ENCODE measurements at places on chromosomes 2 and 18.

DNA sequence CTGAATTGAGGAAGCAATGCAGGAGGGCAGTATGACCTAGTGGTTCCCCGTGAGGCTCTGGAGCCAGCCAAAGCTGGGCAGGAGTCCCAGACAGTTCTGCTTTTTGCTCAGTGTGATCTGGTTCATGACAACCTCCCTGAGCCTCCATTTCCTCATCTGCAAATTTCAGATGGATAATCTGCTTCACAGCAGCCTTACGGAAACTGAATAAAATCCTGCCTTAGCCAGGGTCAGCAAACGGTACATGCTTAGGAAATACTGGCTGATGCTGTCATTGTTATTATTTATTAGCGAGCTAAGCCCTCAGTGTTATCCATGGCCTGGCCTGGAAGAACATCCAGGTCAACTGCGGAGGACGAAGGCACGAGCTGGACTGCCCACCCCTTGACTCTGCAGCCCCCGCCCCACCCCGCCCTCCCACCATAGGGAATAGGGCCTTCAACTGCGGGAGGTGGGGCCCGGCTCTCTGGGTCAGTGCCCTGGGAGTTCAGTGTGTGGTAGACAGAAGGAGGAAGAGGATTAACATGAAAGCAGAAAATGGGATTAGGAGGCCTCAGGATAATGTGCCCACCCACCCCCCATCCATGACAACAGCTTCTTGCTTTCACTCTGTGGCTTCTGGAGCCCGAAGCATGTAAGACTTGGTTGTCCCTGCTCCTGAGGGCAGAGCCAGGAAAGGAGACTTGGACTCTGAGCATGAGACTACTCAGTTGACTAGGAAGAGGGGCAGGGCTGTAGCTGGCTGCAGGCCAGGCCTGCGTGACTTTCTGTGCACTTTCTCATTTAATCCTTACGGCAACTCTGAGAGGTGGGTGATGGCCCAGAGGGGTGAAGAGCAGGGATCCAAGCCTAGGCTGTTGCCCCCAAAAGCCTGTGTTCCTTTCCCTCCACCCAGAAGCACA lies 13.1 kb downstream of the PKDCC start:
- DNase-seq = no peak

GRCh38 chr18:53764086-53764485 lies 460.4 kb downstream of the MBD2 start:
- DNase-seq = no peak

DNA sequence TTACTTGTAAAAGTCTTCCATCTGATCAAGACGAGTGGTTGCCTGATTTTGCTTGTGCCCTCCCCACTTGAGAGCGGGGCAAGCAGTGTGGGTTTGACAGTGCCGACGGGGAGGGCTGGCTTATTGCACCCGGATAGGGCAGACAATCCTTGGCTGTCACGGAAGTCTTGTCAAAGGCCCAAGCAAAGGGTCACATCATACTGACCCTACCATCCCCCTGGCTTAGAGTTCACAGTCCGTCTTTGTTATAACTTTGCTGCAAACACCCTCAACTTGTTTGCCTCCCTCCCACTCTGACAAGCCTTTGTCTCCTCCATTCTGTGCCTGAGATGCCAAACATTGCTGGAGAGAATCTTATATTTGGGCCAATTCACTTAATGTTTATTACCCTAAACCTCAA lies 165.9 kb upstream of the MSH6 start:
- no peak for DNase-seq

DNA sequence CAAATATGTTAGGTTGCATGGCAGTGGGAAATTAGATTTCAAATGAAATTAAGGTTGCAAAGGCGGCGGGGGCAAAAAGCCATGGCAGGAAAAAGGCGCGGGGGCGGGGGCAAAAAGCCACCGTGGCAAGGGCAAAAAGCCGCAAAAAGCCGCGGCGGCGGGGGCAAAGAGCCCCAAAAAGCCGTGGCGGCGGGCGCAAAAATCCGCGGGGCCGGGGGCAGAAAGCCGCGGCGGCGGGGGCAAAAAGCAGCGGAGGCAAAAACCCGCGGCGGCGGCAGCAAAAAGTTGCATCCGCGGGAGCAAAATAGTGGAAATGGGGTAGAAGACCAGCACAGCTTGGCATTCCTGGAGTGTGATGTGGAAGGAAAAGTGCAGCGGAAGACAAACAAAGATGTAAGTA lies 417.1 kb downstream of the ANKRD30B start:
- DNase-seq = no peak

DNA sequence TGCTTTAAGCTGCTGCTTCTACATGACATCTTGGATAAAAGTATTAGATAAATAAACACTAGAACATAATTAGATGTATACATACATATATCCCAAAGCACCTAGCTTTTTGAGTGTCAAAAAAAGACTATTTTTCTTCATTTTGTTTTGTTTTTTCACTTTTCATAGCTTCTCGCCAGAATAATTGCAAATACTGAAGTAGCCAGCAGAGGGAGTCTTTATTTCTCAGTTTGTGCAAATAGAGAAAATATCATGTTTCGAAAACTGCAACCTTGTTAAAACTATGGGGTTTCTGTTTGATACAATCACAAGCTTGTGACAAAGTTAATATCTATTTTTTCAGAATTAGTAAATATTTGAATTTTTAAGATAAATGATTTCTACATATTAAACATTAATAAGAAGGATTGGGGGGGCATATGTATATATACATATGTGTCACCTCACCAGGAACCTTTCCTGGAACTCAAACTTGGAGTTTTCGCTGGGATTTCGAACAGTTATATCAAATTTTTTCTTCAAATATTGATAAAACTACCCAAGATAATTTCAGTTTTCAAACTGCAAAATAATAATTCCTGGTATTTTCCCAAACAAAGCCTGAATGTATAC lies 61.0 kb downstream of the GRB14 start:
- DNase-seq = no peak

DNA sequence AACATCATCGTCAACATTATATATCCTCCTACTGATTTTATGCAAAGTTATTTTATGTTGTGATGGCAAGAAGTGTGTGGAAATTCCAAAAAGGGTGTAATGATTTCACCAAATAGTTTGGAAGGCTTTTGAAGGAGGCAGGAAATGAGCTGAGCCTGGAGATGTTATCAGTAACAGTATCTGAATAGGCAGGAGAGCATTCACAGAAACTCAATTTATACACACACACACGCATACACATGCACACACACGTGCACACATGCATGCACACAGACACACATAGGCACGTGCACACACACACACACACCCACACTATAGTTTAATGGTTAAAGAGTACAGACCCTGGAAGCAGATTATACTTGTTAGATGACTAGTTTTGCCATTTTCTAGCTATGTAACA lies 47.3 kb downstream of the ARHGEF4 start:
- peak; percentile 12 for DNase-seq

GRCh38 chr2:11744631-11745394 lies 1.6 kb upstream of the LPIN1 start:
- no peak for DNase-seq

- no peak for DNase-seq
Measured at GRCh38 chr2:36485521-36485920, 112.4 kb downstream of the FEZ2 start.

DNA sequence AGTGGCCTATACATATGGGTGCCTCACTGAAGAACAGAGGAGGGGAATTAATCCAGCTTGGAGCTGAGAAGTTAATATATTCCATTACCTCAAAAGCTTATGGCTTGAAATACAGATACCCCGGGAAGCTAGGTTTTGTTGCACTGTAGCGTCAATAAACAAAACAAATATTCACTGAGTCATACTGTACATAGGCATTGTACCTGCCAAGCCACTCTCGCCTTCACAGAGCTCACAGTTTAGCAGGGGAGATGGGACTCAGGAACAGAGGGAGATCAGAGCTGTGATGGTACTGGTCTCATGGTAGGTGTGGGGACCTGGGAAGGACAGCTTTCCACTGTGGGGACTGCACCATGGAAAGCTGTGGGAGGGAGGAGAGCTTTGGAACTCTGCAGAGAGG lies 111.2 kb upstream of the ST6GAL2 start:
- no peak for DNase-seq

DNA sequence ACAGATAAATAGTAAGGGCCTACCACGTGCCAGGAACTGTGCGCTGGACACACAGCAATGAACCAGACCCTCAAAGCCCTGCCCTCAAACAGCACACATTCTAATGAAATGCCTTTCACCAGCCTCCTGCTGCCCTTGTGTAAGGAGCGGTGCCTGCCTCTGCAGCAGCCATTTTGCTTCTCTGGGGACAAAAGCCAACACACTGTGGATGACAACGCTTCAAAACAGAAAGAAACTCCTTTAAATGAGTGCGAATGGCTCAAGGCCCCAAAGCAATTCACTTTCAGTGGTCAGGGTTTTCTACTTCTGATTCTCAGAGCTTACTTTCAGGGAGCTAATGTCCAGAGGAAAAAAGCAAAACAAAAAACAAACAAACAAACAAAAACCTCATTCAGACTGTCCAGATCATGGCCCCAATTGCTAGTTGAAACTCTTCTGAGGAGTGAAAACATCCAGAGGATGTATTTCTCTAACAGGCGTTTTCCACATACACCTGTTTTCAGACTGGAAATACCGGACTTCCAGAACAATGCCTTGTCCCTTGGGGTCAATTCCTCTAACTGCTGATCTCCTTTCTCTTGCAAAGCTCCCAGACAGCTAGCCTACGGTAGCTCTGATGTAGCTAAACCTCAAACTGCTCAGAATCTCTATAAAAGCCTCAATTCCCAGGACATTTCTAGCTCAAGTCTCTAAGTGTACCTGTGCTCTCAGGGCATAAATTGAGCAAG lies 323.3 kb upstream of the ZNF521 start:
- DNase-seq = no peak

- no peak for DNase-seq
Measured at GRCh38 chr2:75099521-75099922, 99.8 kb downstream of the TACR1 start.

GRCh38 chr2:168781191-168781817 lies 21.1 kb upstream of the NOSTRIN start:
- no peak for DNase-seq

GRCh38 chr18:34592961-34593382 lies 117.1 kb upstream of the DTNA start:
- DNase-seq = no peak

- DNase-seq = no peak
Measured at GRCh38 chr2:51484605-51485004, 452.7 kb upstream of the NRXN1 start.

DNA sequence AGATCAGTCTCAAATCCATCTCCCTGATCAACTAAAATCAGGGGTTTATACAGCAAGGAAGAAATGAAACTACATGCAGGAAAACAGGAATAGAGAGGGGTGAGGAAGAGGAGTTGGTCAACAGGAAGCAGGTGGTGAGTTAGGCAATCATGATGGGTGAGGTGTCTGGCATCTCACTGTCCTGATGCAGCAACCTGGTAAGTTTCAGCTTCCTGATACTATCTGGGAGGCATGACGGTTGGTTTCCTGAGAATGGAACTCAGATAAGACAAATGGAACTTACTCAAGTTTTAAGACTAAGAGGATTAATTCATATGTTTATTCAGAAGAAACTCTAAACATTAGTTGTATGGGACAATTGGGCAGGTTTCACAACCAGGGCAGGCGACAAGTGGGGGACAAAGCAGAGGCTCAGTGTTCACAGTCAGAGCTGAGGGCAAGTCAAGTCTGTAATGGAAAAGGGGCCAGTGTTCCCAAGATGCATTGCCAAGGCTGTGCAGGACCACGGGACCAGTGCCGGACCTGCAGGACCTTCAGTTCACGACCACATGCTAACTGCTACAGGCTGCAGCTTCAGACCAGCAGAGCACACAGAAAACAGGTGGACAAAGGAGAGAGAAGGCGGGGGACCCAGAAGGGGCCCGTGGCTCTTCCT lies 17.7 kb upstream of the GALM start:
- no peak for DNase-seq

DNA sequence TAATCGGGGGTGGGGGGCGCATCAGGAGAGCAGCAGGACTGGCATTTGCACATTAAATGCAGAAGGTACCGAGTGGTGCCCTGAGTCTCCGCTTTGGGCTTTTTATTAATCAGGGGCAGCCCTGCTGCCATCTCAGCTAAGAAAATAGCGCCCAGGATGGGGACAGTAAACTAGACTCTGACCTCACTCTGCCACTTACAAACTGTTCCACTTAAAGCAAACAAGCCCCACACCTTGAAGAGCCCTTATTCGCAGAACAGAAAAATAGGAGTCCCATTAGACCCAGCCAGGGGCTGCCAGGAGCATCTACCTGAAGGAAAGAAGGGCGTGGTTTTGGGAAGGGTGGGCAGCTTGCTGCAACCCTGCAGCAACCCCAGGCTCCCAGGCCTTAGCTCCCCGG lies 165.3 kb downstream of the TNS1 start:
- DNase-seq = no peak

- peak; percentile 44 for DNase-seq
Measured at GRCh38 chr2:150528861-150529801, 41.7 kb upstream of the RND3 start.

DNA sequence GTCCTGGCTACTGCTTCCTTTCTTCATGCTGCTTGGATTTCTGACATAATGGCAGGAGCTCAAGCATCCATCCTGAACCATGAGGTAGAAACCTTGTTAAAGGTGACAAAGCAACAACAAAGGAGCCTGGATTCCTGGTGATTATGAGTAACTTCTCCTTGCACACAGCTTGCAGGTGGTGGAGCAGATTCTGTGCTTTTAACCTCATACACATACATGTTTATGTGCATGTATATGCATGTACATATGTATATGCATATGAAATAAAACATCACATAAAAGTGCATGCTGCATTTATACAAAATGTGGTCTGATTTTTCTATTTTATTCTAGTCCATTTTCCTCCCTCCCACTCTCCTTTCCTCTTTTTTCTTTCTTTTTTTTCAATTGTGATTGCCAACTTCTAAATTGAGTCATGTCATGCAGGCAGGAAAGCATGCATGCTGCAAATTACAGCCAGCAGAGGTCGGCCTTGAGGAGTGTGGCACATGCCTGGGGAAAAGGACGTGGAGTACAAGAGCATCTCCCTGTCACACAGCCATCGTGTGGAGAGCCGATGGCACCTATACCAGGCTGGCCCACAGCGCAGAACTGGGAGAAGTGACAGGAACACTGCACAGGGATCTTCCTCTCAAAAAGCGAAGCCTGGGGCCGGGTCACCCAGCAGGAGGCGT lies 17.9 kb downstream of the LCT start:
- DNase-seq = no peak

DNA sequence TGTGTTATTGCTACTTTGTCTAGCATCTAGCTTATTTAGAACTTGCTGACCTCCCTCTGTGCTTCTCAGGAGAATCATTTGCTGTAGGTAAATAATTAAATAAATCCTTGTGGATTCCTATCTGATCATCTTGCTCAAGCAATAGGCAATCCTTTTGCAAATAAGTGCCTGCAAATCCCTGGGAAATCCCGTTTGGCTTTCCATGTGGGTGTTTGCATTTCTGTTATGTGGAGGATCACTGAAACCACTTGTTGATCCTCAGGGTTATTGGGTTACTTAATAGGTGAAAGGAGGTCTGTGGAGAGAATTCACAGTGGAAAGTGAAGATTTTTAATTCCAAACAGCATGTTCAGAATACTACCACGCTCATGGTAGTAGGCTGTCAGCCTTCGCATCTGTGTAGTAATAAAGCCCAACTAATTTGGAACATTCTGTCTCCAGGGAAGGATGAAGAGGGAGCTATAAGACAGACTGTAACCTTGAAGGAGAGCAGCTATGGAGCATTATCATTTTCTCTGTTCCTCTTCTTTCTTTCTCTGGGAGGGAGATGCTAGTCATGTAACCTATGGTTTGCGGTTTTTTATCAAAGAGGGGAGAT lies 72.5 kb downstream of the GULP1 start:
- no peak for DNase-seq

Measured in SK-N-MC (cell line).